Neural progenitor cell (in vitro differentiated cells): ENCODE measurements at places on chromosomes 6 and 20. TPM values are rescaled to one million over a fixed set of nuclear protein-coding genes. Genes with fewer than 3 reads are reported as not detected.

The RGS17 gene
- 4.8 and 8.1 TPM in 2 replicates for total RNA-seq

DNA sequence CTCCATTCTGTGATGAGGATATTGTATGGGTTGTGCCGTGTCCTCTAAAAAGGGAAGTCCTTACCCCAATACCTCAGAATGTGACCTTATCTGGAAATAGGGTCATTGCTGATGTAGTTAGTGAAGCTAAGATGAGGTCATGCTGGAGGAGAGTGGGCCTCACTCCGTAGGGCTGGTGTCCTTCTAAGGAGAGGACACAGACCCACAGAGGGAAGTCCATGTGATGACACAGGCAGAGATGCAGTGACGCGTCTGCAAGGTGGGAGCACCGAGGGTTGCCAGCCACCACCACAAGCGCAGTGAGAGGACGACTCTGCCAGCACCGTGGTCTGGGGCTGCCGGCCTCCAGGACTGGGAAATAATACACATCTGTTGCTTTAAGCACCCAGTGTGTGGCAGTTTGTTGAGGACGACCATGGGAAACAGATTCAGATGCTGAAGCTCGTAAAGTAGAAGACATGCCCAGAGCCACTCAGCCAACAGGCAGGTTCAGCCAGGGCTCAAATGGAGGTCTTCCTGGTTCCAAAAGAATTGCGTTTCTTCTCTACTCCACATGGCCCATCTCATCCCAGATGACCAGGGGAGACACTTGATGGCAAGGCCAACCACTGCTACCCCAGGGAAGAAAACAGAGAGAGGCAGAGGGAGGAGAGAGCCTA lies 59.2 kb upstream of the DUSP22 start:
- H3K27me3 ChIP-seq, result no peaks in the 10 kb centered on the region
- no peaks in the 10 kb centered on the region for H3K36me3 ChIP-seq
- no peak overlapping the region for H3K27ac ChIP-seq
- no peak overlapping the region for H3K4me3 ChIP-seq
- DNase-seq, result no peak
- H3K4me1 ChIP-seq, result peaks cover 24% of the 10 kb centered on the region

The ZSWIM3 gene
- total RNA-seq, result 3.7 and 5.4 TPM in 2 replicates

The PNPLA1 gene
- total RNA-seq, result not detected in 2 replicates

The TBXT gene
- total RNA-seq, result not detected in 2 replicates

The CALHM5 gene
- total RNA-seq, result 0.07 and 0.09 TPM in 2 replicates

DNA sequence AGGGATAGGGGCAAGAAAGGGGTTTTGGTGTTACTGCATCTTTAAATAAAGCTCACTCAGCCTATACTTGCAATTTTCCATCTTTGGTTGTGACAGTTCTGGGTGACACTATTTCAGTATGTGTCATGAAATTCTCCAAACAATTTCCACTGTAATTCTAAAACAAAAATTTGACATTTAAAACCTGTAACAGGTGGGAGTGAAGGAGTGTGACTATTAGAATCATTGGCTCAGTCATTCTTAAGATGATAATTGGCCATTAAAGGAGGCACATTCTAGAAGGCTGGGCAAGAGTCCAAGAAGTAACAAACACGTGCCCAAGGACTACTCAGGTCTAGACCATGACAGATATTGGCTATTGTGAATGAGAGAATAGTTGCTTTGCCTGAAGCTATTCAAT lies 153.3 kb upstream of the ARG1 start:
- H3K27ac ChIP-seq, result no peak overlapping the region
- H3K27me3 ChIP-seq, result no peaks in the 10 kb centered on the region
- DNase-seq, result no peak
- H3K4me1 ChIP-seq, result no peaks in the 10 kb centered on the region
